ENCODE measurements at places on chromosomes 5 and 9.

DNA sequence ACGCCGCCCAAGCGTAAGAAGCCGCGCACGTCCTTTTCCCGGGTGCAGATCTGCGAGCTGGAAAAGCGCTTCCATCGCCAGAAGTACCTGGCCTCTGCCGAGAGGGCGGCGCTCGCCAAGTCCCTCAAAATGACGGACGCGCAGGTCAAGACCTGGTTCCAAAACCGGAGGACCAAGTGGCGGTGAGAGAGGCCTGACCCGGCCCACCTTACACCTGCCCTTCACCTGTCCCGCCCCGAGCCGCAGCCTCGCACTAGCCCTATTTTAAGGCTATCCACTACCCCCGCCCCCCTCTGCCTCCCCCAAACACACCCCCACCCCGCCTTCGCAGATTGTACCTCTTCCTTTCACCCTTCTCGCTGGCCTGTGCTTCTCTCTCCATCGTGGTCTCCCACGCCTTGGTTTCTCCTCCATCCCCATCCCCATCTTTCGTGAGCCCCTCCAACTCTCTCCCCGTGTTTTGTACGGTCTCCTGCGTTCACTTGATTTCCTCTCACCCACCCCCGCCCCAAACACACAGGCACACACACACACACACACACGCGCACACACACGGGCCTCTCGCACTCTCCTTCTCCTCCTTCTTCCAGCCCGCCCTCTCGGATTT is 1.3 kb downstream of the TLX3 start:
- DNase-seq = no peak

- DNase-seq = peak; percentile 54
Observed at GRCh38 chr5:122924203-122924602, 78.8 kb downstream of the SNX24 start.

- DNase-seq = peak; percentile 31
Observed at GRCh38 chr5:79330071-79330470, 94.1 kb downstream of the JMY start.

GRCh38 chr9:101536351-101536750 is 2.7 kb downstream of the RNF20 start:
- DNase-seq = peak; percentile 83

- DNase-seq = peak; percentile 56
Observed at GRCh38 chr9:113520109-113520642, 56.6 kb downstream of the RGS3 start.

DNA sequence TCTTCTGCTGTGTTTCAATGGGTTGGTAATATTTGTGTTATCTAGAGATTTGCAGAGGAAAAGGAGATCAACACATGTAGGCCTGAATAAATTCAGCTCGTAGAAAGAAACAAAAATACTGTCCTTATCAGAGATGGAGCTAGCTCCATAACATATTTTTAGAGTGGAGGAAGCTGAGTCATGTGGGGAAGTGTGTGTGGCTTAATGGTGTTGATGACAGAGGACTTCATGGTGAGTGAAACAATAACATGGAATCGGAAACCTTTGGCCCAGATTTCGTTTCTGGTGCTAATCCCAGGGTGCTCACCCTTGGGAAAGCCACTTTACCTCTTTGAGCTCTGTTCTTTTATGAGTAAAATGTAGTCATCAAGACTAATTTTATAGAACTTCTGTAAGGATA is 825.0 kb downstream of the TLR4 start:
- DNase-seq = peak; percentile 41

- DNase-seq = no peak
Observed at GRCh38 chr9:134364391-134365114, 38.3 kb downstream of the RXRA start.

GRCh38 chr9:109624896-109625295 is 126.8 kb upstream of the PTPN3 start:
- no peak for DNase-seq

DNA sequence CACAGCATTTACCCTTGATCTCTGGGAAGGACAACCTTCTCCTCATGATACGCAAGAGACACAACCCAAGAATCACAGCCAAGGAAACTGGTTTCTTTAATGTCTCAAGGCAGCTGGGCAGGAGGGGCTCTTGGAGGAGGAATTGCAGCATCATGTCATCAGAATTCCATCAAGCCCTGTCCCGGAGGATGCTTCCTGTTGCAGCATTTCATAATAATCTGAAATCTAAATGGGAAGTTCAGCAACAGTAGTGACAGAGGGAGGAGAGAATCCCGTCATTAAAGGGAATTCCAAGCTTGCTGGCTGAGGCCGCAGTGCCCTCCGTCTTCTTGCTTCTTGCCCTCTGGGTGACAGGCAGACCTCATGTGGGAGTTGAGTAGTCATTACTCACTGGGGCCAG is 192.7 kb downstream of the TENT4A start:
- DNase-seq = no peak

DNA sequence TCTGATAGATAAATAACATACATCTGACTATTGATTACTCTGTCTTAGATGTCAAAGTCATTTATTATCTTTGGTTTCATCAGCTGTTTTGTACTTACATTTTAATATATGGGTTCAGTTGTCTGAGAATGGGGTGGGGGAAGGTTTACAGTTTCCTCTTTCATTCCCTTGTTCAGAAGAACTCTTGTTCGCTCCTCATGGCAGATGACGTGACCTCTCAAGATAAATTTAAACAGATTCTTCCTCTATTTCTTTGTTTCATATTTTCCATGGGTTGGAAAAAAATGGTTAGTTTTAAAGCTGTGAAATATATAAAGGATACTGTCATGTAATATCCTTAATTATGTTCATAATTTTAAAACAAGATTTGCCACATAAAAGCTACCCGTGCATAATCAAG is 61.4 kb downstream of the TSSK1B start:
- no peak for DNase-seq

GRCh38 chr5:60549841-60550240 is 150.1 kb downstream of the DEPDC1B start:
- DNase-seq = no peak

Measured in ELR (cell line).